Osteocyte (in vitro differentiated cells): ENCODE measurements at places on chromosomes 11 and 22. TPM values are rescaled to one million over a fixed set of nuclear protein-coding genes. Genes with fewer than 3 reads are reported as not detected.

The DRICH1 gene
- 0.43 TPM in 1 of 2 replicates, not detected in the other for total RNA-seq

DNA sequence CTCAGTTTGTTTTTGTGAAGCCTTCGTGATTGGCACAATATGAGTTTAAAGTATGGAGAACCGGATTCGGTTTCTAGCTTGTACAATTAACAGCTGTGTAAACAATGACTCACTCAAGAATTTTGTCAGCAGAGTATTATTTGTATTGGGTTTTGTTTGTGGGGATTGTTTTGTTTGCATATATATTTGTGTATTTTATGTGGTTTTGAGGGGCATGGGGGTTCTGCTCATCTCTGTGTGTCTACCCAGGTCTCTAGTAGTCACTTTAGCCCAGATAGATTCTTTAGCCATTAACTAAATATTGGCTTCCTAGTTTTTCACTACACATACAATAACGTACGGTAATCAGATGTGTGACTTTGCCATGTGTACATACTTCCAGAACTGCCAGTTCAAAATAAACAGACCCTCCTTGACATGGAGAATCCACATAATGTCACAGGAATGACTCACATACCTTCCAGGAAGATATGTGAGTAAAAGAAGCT lies 7.5 kb upstream of the MS4A7 start:
- peaks cover 8% of the 10 kb centered on the region for H3K27me3 ChIP-seq
- H3K4me1 ChIP-seq, result peaks cover 17% of the 10 kb centered on the region
- H3K4me3 ChIP-seq, result no peak overlapping the region
- peak overlapping the region; percentile 24 for H3K27ac ChIP-seq

DNA sequence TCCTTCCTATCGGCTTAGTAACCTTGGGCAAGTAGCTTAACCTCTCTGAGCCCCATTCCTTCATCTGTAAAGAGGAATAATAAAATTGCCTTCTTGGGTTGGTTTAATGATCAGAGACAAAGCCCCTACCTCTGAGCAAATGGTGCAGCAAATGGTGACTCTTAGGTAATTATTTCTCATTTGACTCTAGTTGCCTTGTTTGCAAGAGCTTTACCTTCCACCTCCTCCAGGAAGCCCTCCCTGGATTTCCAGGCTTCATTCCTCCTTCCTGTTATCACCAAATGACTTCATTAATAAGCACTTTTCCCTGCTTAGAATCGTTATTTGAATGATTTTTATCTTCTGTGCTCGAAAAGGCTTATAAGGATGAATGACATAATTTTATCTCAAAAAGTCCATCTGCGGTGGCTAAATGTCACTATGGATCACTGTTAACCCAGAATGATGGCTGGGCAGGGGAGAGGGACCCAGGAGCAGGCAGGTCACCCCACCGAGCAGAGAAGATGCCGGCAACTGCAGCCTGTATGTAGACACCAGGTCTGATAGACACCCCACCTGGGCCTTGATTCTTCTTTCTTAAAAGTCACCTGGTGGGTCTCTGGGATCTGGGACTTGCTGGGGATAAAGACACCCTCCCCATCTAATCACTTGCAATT lies 106.6 kb downstream of the TSPAN18 start:
- no peak overlapping the region for H3K4me3 ChIP-seq
- H3K27ac ChIP-seq, result no peak overlapping the region
- no peaks in the 10 kb centered on the region for H3K27me3 ChIP-seq

- no peak overlapping the region for H3K27ac ChIP-seq
- no peak for DNase-seq
- no peaks in the 10 kb centered on the region for H3K36me3 ChIP-seq
- peaks cover 46% of the 10 kb centered on the region for H3K4me1 ChIP-seq
Observed at GRCh38 chr11:36006556-36006955, 62.7 kb downstream of the LDLRAD3 start.

DNA sequence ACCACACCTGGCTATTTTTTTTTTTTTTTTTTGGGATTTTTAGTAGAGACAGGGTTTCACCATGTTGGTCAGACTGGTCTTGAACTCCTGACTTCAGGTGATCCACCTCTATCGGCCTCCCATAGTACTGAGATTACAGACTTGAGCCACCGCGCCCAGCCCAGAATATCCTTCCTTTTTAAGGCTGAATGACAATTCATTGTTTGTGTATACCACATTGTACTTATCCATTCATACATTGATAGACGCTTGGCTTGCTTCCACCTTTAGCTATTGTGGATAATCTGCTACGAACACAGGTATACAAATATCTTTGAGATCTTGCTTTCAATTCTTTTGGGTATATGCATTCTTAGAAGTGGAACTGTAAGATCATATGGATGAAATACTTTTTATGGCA lies 10.8 kb upstream of the RASSF10 start:
- H3K4me1 ChIP-seq, result no peaks in the 10 kb centered on the region
- no peak for DNase-seq
- no peak overlapping the region for H3K4me3 ChIP-seq
- H3K27me3 ChIP-seq, result peaks cover 81% of the 10 kb centered on the region
- no peaks in the 10 kb centered on the region for H3K36me3 ChIP-seq
- H3K27ac ChIP-seq, result no peak overlapping the region

The UPK2 gene
- total RNA-seq, result 0.42 and 0.86 TPM in 2 replicates

DNA sequence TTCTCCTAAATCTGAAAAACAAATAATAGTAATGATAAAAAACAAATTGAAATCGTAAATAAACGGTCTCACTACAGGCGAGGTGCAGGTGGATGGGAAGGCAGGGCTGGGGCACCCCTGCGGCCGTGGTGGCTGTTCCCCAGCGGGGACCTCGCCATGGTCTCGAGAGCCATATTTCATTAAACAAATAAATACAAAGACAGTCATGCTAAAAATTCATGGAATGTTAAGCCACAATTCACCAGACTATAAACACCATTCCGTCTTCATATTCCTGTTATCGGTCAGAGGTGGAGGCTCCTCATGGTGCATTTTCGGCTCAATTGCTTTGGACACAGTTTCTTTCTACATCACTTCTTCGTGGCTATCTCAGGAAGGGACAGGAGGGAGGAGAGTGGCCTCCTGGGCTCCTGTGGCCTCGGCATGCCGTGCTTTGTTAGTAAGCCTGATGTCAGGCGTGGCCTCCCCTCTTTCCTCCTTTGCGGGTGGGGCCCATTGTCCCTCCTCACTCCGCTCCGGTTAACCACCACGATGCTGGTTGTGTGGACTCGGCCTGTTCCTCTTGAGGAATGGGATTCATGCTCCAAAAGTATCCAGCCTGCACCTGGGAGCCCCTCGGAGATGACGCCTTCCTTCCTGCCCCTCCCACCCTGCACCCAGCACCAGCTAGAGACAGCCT lies 16.1 kb upstream of the BRSK2 start:
- H3K27me3 ChIP-seq, result peaks cover 14% of the 10 kb centered on the region
- H3K36me3 ChIP-seq, result no peaks in the 10 kb centered on the region
- no peak overlapping the region for H3K4me3 ChIP-seq
- H3K27ac ChIP-seq, result no peak overlapping the region
- DNase-seq, result no peak

The SCO2 gene
- total RNA-seq, result 2.8 TPM in 1 of 2 replicates, not detected in the other

GRCh38 chr22:46083383-46084350 lies 66.7 kb upstream of the PPARA start:
- no peak for DNase-seq
- H3K36me3 ChIP-seq, result peaks cover 23% of the 10 kb centered on the region
- no peak overlapping the region for H3K4me3 ChIP-seq
- no peaks in the 10 kb centered on the region for H3K27me3 ChIP-seq
- peak overlapping the region; percentile 60 for H3K27ac ChIP-seq
- H3K4me1 ChIP-seq, result peaks cover 74% of the 10 kb centered on the region

DNA sequence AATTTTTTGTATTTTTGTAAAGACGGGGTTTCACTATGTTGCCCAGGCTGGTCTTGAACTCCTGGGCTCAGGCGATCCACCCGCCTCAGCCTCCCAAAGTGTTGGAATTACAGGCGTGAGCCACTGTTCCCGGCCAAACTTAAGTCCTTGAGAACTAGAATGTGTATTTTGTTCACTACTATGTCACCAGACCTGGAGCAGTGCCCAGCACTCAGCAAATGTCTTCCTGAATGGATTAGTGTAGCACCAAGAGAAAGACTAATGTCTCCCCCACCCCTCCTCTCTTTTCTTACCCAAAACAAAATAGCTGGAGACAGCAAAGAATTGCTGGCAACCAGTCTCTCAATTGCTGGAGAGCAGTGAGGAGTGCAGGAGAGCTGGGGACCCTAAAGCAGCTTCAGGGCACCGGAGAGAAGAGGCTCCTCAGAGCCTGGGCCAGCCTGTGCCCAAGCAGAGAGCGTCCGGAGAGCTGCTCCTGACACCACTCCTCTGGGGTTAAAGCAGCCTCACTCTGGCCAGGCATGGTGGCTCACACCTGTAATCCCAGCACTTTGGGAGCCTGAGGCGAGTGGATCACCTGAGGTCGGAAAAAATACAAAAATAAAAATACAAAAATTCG lies 14.9 kb downstream of the SLC25A18 start:
- peak overlapping the region; percentile 56 for H3K27ac ChIP-seq
- peaks cover 19% of the 10 kb centered on the region for H3K4me1 ChIP-seq
- no peak for DNase-seq

DNA sequence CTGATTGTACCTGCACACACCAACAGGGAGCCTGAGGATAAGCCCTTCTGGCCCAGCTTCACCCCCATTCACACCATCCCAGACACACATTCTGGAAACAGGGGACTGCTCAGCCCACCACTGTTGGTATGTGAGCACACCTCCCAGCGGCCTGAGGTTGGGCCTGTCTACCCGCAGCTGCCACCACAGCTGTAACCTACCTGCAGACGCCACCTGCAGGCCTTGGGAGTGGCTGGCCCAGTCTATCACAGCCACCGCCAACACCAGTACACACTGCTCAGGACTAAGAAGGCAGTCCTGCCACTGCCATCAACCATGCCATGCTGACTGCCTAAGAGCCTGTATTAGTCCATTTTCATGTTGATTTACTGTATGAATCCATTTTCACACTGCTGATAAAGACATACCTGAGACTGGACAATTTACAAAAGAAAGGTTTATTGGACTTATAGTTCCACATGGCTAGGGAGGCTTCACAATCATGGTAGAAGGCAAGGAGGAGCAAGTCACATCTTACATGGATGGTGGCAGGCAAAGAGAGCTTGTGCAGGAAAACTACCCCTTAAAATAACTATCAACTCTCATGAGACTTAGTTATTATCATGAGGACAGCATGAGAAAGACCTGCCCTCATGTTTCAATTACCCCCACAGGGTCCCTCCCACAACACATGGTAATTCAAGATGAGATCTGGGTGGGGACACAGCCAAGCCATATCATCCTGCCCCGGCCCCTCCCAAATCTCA lies 30.6 kb downstream of the RSF1 start:
- no peaks in the 10 kb centered on the region for H3K27me3 ChIP-seq
- peaks cover 15% of the 10 kb centered on the region for H3K36me3 ChIP-seq
- no peak overlapping the region for H3K27ac ChIP-seq
- peaks cover 11% of the 10 kb centered on the region for H3K4me1 ChIP-seq
- no peak overlapping the region for H3K4me3 ChIP-seq
- no peak for DNase-seq

The KCNJ1 gene
- total RNA-seq, result not detected in 2 replicates

DNA sequence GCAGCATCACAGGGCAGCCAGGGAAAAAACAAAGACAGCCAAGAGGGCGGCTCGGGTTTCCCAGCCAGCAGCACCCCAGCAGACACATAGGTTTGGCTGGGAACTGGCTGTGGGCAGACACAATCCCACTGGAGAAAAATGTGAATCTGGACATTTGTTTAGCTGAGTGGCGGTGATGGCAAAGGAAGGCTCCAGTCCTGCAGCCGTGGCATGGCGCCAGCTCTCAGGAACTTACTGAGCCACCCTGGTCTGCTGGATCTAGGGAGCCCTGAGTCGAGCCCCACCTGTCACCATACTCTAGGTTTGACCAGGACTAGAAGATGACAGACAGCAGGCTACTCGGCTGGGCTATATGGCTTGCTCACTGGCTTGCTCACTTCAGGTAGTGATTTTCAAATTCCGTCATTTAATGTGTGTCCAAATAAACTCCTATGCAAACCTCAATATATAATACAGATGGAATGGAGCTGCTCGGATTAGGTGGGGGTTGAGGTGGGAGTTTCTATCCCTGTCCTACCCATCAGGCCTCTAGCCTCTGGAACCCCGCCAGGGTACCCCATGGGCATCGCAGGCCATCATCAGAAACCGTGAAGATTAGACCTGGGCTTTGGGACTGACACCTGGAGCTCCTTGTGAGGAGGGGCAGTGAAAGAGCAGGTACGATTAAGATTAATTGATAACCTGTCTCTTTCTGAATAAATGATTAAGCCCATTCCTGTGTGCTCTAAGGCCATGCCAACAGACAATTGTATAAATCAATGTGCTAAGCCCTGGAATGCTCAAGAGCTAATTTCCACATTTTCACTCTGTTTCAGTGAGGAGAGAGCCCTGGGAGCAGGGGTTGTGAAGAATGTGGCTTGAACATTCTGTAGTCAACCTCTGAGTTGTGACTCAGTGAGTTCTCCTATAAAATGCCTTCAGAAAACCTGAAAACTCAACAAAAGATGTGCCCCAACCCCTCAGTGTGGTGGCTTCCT lies 42.5 kb downstream of the GALNT18 start:
- no peaks in the 10 kb centered on the region for H3K27me3 ChIP-seq
- peak; percentile 74 for DNase-seq
- H3K4me1 ChIP-seq, result peaks cover 45% of the 10 kb centered on the region

DNA sequence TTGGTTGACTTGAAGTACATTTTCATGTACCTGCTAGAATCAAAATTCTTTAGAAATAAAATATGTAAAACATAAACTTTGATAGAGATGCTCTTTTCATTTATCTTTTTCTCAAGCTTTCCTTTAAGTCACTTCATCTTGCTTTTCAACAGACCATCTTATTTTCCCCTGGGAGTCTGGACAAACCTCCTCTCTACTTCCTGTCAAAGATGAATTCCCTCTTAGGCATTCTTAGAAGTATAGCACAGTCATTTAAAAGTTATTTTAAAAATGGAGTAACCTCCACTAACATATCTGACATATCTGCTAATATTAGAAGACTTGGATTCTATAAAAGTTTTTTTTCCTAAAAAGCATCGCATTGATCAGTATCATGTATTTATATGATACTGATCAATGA lies 84.8 kb upstream of the PAX6 start:
- no peak for DNase-seq
- H3K27ac ChIP-seq, result no peak overlapping the region
- H3K4me3 ChIP-seq, result no peak overlapping the region
- no peaks in the 10 kb centered on the region for H3K36me3 ChIP-seq
- no peaks in the 10 kb centered on the region for H3K27me3 ChIP-seq
